Stimulated activated CD8-positive, alpha-beta memory T cell treated with anti-CD3 and anti-CD28 coated beads, Interleukin-7, amount 100 ng/mL, for 4 hours (primary cell): ENCODE measurements at places on chromosomes 2 and 18.

DNA sequence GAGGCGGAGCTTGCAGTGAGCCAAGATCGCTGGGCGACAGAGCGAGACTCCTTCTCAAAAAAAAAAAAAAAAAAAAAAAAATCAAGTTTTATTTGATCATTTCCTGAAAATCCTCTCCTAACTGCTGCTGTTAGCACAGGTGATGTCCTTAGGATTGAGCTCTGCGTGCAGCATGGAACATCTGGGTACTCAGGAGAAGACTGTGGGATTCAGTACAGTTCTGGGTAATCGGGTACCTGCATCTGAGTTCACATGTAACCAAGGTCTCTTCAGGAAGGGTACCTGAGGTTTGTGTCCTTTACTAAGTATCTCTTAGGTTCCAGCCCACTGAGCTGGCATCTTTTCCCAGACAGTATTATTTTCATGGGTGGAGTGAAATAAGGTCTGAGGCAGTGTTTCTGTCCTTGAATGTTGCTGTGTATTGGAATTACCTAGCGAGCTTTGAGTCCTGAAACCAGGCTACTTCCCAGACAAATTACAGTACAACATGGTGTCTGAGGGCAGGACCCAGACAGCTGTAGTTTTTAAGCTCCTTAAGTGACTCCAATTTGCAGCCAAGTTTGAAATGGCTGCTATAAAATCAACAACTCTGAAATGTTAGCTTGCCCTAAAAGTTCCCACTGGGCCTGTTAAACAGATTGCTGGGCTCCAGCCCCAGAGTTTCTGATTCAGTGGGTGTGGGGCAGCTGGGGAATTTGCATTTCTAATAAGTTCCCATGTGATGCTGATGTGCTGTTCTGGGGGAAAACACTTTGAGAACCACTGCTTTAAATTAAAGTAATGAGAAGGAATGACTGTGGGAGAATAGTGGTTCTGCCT is 120.5 kb downstream of the PMAIP1 start:
- DNase-seq = no peak

DNA sequence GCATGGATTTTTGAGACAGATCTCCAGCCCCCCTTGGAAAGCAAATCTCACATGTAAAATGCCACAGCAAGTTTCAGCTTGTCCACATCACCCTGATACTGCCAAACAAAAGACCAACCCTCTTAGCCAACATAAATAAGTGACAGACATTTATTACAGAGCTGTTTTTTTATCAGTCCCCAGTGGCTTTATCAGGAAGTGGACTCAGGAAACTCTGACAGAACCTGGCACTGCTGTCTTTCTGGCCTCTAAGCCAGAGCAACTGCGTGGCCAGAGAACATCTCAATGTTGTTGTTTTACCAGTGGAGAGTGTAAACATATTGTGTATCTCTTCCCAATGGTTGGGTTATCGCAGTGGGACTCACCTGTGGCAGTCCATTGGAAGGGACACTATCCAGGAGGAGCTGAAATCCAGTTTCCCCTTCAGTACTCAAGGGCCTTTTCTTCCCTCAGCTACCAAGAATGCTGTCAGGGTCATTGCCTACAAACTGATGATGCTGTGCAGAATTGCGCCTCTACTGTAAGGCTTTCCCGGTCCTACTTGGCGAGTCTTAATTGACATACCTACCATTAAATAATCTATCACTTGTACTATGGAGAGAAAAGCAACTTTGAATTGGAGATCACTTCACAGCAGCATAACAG is 22.0 kb downstream of the SLC14A1 start:
- no peak for DNase-seq

GRCh38 chr18:13809043-13809430 is 14.9 kb upstream of the MC5R start:
- no peak for DNase-seq

DNA sequence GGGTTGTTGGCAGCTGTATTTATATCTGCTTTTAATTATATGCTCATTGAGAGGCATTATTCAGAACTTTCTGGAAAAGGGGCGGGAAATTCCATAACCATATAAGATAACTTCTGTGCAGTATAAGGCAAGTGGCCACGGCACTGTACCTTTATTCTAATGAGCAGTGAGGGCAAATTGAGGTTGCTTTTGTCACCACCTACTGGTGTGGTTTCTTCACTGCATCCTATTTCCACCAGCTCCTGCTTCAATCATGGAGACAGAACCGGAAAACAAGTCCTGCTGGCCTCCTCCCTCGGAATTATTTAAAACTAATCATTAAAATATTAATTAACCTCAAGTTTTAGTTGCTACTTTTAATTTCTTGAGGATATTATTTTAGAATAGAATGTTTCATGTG is 759.4 kb downstream of the CBLN2 start:
- DNase-seq = no peak

- no peak for DNase-seq
Observed at GRCh38 chr2:80322311-80322920, 17.9 kb upstream of the LRRTM1 start.

DNA sequence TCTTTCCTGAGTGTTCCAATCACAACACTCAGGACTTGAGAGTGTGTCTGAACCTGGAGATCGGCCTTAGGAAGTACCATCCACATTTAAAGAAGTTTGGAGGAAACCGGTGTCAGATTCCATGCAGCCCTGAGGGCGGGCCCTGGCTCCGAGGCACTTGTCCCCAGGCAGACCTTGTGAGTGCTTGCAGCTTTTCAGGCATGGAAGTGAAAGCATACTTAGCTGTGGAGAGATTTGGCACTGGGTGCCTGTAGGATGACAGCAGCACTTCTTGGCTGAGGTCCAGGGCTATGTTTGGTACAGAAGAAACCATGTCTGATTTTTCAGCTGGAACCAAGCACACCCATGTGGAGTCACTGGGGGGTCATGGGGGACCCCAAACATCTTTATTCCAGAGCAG is 230.8 kb downstream of the SEPTIN10 start:
- DNase-seq = no peak

GRCh38 chr2:201777043-201777442 is 3.7 kb downstream of the ALS2 start:
- no peak for DNase-seq

DNA sequence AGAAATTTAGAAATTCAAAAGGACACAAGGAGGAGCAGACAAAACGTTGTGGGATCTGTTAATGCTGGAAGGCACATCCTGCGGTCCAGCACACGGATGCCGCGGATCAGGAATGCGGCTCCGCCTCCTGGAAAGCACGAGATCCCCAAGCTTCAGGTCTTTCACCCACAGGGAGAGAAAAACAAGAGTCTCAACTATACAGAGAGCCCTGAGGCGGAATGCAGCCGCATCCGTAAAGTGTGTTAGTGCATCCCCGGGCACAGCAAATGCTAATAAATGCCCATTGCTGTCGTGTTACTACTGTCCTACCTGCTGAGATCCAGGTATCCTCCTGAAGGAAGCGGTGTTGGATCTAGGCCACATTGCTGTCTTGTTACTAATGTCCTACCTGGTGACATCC is 303.9 kb downstream of the EIPR1 start:
- DNase-seq = no peak

DNA sequence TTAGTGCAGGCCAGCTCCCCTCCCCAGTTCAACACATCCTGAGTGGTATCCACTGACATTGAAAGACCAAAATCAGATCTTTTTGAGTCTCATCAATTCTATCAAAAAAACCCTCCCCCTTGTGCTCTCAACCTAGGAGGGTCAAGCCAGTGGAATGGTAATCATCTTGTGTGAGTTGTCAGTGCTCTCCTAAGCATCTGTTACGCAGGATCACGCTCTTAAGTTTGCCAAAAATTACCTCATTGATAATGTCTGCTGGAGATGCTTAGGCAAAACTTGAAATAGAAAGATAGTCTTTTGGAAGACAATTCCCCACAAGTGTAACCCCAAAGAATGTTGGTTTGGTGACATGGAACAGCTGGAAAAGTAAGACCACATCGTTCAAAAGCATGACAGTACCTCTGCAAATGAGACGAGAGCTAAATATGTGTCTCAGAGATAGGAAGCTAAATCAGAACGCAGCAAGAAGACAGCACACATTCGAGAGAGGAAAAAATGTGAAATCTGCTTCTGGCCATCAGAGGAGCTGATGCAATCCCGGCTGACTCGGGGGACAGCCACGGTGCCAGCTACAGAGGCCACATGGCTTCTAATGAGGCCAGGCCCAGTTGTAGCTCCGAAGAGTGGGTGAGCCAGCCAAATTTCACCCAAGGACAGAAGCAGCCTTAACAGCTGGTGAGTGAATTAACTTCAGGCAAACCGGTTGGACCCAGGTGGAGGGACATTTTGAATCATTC is 753.9 kb downstream of the RNF144A start:
- no peak for DNase-seq

DNA sequence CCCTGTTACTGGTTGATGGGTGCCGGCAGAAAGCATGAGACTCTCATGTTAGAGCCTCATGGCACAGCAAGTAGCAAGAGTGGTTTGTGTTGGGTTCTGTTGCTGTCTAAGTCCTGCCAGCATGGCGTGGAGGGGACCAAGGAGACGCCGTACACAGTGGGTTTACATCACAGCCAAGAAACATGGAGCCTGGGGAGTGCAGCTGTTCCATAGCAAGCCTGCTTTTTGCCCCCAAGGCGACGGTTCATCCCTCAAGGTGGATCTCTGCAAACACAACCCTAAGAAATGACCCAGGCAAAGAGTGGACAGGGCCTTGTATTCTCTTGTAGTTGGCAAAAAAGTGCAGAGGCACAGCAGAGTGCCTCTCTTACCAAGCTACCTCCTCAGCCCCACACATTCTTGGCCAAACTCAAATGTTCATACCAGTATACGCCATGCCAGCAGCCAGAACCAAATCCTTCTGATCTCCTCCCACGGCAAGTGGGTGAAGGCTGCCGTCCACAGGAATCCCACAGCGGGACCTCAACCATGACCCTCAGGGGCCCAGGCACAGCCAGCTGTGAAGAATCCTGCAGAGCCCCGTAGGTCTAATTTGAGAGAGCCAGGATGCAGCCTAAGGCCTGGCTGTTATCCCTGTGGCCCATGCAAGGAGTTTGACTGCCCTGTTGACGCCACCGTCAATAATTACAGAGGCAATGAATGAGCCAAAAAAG is 19.0 kb downstream of the SNED1 start:
- no peak for DNase-seq

GRCh38 chr2:236687296-236687965 is 117.8 kb downstream of the ACKR3 start:
- DNase-seq = no peak

- DNase-seq = peak; percentile 3
Observed at GRCh38 chr2:15561574-15562344, 625 bp upstream of the NBAS start.

- no peak for DNase-seq
Observed at GRCh38 chr2:190973726-190974628, 40.0 kb downstream of the STAT1 start.

DNA sequence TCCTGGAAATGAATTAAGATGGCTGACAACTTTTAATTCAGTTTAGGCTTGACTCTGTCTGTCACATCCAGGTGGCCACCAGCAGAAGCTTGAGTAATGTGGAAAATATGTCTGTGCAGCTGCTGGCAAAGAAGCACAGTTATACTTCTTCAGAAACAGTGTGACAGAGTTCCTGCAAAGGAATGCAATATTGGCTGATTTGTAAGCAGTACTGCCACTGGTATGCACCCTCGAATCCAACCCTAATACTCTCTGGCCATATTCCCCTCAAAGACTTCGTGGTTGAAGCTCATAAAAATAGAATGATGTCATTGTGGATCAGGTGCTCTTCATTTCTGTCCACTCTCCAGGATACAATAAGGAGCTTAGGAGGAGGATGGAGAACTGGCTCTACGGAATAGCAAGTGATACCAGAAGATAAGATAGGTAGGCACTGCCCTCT is 86.2 kb downstream of the METTL8 start:
- DNase-seq = no peak

- DNase-seq = no peak
Observed at GRCh38 chr2:2575870-2576386, 244.9 kb upstream of the MYT1L start.

- no peak for DNase-seq
Observed at GRCh38 chr2:156434461-156435291, 1.5 kb upstream of the GPD2 start.

GRCh38 chr2:100383306-100383705 is 34.2 kb downstream of the CHST10 start:
- no peak for DNase-seq

DNA sequence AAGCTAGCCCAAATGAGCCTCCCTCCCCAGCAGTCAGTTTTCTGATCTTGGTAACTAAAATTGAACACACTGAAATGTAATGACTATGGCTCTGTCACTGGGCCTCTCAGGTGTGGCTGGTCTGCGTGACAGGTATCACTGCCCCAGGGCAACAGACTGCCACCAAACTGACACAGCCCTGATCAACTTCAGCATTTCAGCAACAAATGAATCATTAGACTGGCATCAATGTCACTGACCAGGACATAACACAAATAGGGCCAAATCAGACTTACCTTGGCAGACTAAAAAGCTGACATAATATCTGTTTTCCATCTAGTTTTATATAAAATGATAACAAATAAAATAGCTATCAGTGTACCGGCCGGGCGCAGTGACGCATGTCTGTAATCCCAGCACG is 290.8 kb upstream of the CHAC2 start:
- DNase-seq = no peak

- DNase-seq = no peak
Observed at GRCh38 chr18:11761553-11761952, 72.5 kb downstream of the GNAL start.

GRCh38 chr2:239018271-239019182 is 170.6 kb downstream of the TWIST2 start:
- DNase-seq = no peak

DNA sequence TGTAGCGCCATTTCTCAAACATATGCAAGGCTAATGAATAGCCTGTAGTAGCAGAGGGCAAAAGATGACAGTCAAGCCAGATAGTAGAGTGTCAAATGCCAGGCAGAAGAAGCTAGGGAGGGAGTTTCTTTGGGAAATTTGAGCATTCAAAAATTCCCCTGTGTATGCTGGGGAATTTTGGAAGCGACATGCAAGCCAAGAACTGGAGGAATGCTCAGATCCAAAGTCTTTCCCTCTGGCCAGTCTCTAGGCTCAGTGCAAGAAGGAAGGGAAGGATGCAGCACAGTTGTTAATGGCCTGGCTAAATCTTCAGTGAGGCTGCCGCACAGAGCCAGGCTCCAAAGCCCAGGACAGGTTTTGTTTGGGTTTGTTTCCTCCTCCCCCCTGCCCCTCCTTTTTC is 59.9 kb downstream of the ATP9B start:
- no peak for DNase-seq

- no peak for DNase-seq
Observed at GRCh38 chr2:140528982-140529381, 1601.8 kb downstream of the LRP1B start.

- no peak for DNase-seq
Observed at GRCh38 chr18:75638776-75639471, 211.4 kb upstream of the SMIM21 start.
